ENCODE measurements at places on chromosomes 1 and 21. TPM values are rescaled to one million over a fixed set of nuclear protein-coding genes. Genes with fewer than 3 reads are reported as not detected.

The VWA5B1 gene
- polyA plus RNA-seq = not detected

The C1orf185 gene
- polyA plus RNA-seq = not detected

The HJV gene
- not detected for polyA plus RNA-seq

The NKAIN1 gene
- polyA plus RNA-seq = 0.07 TPM

The COL11A1 gene
- 0.26 TPM for polyA plus RNA-seq
